ENCODE measurements at places on chromosomes 2 and 18.

GRCh38 chr18:32930695-32931301 lies 158.0 kb upstream of the KLHL14 start:
- DNase-seq, result no peak

- DNase-seq, result no peak
These were observed 14.2 kb downstream of the PLEK start for GRCh38 chr2:68379184-68379708.

DNA sequence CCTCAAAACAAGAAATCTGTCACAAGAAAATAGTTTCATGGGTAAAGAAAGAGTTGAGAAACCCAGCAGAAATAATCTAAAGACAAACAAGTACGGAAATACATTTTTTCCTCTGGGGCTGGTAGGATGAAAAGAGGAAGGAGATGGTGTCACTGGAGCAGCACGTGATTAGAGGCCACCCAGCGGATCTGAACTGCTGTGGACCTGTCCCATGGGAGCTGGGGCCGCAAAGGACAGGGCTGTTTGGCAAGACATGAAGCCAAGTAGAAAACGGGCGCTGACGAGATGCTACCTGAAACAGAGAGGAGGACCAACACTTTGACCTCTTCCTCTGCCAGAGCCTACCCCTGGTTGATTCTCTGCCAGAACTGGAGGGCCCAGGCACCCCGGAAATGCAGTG lies 295.4 kb upstream of the ATP5MC3 start:
- no peak for DNase-seq

GRCh38 chr2:85843543-85843942 lies 45.2 kb downstream of the ST3GAL5 start:
- no peak for DNase-seq

DNA sequence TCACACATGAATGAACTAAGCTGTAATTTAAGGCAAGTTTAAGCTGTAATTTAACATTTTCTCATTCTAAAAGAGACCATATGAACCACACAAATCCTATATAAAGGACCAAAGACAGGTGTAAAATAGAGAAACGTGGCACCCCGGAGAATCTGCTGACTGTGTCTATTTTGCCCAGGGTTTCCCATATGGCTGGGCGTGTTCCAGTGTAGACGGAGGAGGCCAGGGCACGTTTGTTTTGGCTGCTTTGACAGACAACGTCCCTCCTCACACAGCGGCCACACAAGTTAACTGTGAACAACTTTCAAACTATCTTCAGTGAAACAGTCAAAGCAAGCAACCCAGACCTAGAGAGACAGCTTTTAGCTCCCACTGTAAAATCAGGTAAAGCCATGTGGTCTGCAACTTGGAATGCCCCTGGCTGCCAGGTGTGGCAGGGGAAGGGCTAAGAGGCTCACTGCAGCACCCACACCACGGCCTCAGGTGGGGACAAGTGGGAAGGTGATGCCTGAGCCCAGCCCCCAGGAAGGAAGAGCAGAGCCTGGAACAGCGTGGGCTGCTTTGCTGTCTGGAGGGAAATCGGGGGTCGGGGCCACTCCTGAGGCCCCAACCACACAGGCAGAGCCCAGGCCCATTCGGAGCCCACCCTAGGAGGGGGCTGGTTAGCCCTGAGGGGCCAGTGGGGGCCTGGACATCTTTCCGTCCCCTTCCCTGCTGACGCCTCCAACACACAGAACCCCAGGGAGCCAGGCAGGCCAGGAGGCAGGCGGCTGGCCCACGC lies 40.7 kb downstream of the SLC66A2 start:
- no peak for DNase-seq

- no peak for DNase-seq
These were observed 36.2 kb upstream of the YES1 start for GRCh38 chr18:848062-848861.

GRCh38 chr2:74597410-74597809 lies 42.9 kb downstream of the DOK1 start:
- no peak for DNase-seq

DNA sequence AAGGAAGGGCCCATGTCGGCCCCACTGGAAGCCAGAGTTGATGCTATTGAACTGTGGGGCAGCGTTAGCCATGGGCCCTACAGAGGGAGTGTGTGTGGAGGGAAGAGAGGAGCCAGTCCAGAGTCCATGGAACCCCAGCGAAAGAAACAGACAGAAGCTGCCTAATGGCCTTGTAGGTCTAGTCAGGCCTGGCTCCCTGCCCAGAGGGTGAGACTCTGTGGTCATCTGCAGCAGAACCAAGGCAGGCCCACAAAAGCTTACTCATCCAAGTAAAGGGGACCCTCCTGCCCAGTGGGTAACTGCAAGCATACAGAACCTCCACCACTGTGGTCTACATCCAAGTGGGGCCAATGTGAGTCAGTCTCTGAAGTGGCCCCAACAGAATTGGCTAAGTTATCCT lies 439.8 kb downstream of the TGIF1 start:
- no peak for DNase-seq

DNA sequence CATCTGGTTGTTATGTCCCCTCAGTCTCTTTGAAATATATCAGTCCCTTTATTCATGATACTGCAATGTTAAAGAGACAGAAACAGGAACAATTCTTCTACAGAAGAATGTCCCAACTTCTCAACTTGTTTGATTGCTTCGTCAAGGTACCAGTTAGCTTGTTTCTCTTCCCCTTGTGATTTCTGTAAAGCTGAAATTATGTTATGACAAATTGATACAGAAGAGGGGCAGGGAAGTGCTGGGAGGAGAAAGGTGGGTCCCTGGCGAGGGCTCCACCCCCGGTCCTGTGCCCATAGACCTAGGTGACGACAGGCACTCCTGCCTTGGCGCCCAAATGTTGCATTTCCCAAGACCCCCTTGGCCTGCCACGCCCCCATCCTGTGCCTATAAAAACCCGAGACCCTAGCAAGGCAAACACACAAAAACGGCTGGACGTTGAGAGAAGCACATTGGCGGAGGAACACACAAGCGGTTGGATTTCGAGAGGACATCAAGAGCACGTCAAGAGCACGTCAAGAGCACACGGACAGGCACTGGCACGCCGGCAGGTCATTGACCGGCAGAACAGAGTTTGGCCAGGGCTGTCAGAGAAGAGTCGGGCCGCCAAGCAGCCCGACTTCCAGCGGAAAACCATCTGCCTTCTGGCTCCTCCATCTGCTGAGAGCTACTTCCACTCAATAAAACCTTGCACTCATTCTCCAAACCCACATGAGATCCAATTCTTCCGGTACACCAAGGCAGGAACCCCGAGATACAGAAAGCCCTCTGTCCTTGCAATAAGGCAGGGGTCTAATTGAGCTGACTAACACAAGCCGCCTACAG lies 11.5 kb upstream of the RTN4 start:
- DNase-seq, result peak; percentile 79

GRCh38 chr2:135963841-135964240 lies 21.6 kb downstream of the DARS1 start:
- DNase-seq, result no peak

- no peak for DNase-seq
These were observed 117.3 kb upstream of the TTC39C start for GRCh38 chr18:23897291-23897690.

- DNase-seq, result no peak
These were observed 264.0 kb downstream of the SUCLG1 start for GRCh38 chr2:84194949-84195644.

GRCh38 chr18:68418881-68419280 lies 296.0 kb downstream of the TMX3 start:
- no peak for DNase-seq

DNA sequence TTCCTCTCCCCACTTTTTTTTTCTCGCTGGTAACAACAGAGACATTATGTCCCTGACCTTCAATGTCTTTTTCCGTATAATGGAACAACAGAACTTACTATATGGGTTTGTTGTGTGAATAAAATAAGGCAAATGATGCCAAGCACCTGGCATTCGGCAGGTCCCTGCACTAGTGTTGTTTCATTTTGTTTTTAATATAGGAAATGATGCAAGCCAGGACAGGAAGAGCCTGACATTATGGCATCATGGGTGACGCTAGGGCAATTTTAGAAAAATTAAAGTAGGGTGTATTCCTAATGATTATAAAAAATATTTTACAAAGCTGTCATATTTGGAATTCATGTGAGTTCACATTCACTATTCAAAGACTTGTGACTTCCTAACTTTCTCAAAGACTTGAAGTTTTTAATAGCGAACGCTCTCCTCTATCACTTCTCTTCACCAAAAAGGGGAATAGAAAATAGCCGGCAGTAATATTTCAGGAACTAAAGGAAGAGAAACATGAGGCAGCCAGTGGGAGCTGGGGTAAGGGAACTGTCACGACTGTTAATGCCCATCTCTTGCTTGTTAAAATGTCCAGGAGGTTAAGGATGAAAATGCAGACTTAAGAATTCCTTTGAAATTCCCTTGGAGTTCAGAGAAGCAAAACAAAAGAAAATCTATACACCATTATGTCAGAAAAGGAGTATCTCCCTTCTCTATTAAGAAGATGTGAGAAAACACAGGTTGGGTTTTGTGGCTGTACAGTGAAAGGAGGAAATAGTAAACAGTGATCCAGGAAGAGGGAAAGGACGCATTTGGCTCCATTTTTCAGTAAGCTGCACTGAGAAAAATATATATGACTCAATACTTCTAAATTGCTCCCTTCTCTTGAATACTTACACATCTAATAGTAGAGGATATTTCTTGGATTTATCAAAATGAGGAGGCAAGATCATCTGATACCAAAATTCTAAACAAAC lies 60.2 kb downstream of the DPP4 start:
- DNase-seq, result no peak

GRCh38 chr18:65942104-65942503 lies 191.3 kb downstream of the CDH7 start:
- no peak for DNase-seq

DNA sequence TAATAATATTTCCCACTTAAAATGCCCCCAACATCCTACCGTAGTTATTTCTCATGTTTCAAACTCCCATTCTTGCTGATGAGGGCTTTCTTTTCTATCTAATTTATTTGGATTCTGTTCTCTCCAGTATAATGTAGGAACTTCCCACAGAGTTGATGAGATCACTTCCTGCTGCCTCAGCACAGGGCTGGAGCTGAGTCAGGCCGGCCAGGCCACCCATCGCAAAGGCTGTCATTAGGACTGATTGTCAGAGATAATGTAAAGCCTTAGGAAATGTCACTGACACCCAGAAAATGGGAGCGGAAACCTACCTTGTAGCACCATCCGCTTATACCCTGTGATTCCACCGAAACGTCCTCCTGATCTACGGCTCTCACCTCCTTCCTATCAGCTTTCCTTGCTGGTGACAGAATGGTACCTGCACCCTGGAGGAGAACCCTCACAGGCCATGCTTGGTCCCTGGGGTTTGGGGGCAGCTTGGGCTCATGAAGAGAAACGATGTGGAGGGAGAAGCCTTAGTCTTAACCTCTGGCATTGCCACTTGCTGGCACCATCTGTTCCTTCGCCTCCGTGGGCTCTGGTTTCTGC lies 672.8 kb upstream of the ID2 start:
- DNase-seq, result no peak

GRCh38 chr2:21966139-21966538 lies 842.4 kb downstream of the TDRD15 start:
- DNase-seq, result no peak

- DNase-seq, result no peak
These were observed 122.3 kb downstream of the CHST9 start for GRCh38 chr18:27062802-27063201.

DNA sequence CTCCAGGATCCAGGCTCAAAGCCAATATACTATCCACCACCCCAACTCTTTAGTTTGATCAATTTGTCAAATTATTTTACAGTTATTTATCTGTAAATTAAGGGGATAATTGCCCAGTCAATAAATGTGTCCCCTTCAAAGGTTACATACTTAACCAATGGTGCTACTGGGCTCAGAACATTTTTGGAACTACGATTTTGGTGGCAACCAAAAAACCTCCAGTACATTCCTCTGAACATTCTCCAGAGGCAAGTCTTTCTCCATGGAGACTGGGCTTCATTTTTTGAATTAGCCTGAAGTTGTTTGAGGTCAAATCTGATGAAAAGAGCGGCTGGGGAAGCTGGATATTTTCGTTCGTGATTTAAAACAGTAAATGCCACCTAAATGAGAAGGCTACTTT lies 1.7 kb upstream of the CLUL1 start:
- no peak for DNase-seq

- no peak for DNase-seq
These were observed 1.2 kb downstream of the PTPN4 start for GRCh38 chr2:119760956-119761275.

DNA sequence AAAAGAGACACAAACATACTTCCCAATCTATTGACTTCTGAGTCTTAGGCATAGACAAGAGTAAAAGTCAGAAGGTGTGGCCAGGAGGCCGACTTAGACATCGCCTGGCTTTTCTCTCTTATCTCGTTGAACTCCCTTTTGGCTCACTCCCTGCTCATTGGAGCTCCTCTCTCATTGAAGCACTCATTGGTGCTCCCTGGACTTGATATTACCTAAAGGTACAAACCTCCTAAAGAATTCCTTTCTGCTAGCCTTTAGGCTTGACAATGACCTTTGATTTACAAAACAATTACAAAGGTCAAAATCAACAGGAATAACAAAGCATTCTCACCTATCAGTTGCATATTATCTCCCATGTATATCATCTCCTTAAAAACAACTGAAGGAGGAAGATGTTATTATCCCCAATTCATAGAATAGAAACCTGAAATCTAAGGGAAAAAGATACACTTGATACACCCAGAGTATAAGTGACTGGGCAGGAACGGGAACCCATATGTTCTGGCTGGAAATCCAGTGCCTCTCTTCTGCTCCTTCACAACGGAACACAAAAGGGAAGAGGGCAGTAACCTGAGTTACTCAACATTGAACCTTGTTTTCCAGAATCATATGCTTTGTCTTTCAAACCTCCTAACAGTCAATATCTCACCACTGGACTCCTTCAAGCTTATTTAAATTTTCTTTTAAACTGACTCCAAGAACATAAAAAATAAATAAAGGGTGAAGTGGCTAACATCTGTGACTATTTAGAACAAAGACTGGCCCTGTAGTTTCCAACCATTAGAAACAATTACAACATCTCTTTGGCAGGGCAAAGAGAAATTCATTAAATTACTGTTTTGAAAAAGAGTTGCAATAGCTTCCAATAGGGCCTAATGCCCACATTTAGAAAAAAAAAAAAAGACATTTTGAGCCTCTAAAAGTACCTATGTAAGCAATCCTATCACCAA lies 1247.9 kb downstream of the LRP1B start:
- no peak for DNase-seq

GRCh38 chr18:28581521-28582071 lies 404.7 kb upstream of the CDH2 start:
- DNase-seq, result no peak

DNA sequence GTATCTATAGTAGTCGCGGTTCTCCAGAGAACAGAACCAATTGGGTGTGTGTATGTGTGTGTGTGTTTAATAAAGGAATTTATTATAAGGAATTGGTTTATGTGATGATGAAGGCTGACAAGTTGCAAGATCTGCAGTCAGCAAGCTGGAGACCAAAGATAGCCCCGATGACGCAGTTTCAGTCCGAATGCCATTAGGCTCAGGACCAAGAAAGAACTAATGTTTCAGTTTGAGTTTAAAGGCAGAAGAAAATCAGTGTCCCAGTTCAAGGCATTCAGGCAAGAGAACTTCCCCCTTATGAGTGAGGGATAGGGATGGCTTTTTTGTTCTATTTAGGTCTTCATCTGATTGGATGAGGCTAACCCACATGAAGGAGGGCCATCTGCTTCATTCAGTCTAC lies 221.6 kb downstream of the HNMT start:
- no peak for DNase-seq

GRCh38 chr2:67075530-67076238 lies 321.4 kb upstream of the ETAA1 start:
- no peak for DNase-seq

- DNase-seq, result no peak
These were observed 11.3 kb upstream of the OXER1 start for GRCh38 chr2:42775186-42775585.

GRCh38 chr2:231604101-231604684 lies 11.5 kb downstream of the TEX44 start:
- DNase-seq, result peak; percentile 82

- no peak for DNase-seq
These were observed 370.8 kb downstream of the OSR1 start for GRCh38 chr2:18987592-18988073.

All from upper lobe of right lung (tissue), 1 donor.